AG08395 (cell line): ENCODE measurements at places on chromosomes 1 and 21.
A peak's percentile ranks its signal among the peaks of the same experiment; 100 is the strongest.

DNA sequence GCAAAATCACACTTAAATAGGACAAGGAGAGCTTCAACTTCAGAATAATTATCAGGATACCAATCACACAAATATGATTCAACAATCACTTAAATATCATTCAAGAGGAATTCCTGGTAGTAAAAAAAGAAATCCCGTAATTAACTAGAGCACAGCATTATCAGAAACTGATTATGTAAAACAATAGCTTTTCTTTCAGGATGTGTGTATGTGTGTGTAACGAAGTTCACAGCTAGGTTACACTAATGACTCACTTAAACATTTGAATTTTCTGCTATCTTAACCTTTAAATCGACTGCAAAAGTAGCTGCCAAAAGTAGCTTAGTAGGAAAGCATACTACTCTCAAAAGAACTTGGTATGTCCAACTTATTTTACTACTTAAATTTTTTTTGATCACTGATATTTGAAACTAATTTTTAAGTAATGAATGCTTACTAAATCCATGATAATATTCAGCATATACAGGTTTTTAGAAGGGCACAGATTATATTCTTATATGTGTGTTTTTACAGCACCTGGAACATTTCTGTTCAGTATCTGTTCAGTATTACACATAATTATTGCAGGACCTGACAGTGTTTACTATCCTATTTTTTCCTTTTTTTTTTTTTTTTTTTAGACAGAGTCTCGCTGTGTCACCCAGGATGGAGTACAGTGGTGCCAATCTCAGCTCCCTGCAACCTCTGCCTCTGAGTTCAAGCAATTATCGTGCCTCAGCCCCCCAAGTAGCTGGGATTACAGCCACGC, 4.2 kb downstream of the RERE start:
- no peak for DNase-seq

DNA sequence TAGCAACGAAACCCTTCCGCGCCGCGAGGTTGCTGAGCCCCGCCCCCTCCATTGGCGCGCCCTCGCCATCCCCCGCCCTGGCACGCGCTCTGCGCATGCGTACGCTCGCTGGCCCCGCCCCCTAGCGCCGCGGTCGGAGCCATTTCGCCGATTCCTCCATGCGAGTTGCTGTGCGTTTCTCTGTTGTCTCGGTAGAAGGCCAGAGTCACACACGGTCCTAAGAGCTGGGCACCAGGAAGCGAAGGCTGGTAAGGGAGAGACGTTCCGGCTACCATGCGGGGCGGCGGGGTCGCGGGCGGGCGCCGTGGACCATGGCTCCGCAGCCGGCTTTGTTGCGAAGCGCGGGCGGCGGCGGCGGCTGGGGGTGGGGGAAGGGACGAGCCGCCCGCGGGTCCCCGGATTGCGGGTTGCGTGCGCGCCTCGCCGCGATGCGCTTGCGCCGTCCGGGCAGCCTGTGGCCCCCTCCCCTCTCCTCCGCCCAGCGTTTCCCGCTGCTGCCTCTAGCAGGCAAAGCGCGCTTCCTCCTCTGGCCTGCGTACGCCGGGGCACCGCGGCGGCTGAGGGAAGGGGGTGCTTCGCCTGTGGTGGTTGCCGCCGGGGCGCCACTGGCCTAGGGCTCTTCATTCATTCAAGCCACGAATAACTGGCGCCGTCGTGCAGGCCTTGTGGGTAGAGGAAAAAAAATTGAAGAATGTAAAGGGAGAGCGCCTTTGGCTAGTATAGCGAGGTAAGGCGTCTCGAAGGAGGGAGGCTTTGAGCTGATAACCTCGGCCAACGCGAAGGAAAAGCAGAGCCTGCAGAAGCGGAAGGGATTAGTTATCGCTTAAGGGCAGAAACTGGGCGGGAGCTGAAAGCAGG, at the start of gene DHX9:
Gene DHX9 (plus strand): TSS at position 139 of the 858 bp plus-strand sequence. CDS start 3,220 bp downstream, outside the sequence.
- peak; percentile 99 for DNase-seq

DNA sequence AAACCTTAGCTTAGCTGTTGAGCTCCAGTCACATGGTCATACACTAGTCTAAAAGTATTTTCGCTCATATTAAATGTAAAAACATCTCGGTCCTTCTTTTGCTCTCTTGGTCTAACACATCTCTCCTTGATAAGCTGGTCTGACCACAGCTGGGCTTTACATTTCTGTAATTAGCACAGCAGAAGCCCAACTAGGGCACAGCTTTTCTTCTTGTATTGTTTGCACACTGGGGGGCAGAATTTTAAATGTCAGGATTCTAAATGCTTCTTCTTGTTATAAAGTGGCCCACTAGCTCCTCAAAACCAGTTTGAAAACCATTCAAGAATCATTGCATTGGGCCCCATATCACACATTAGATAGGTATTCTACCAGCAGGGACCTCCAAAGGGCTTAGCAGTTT, 289.1 kb upstream of the PKN2 start:
- DNase-seq = no peak

- no peak for DNase-seq
Measured at GRCh38 chr1:2046174-2046917, 3.9 kb upstream of the PRKCZ start.

- no peak for DNase-seq
Measured at GRCh38 chr21:42403611-42404231, at the start of gene UBASH3A. TSS of gene UBASH3A (plus strand) at chr21:42403902. CDS start at chr21:42403946, 44 bp downstream.

DNA sequence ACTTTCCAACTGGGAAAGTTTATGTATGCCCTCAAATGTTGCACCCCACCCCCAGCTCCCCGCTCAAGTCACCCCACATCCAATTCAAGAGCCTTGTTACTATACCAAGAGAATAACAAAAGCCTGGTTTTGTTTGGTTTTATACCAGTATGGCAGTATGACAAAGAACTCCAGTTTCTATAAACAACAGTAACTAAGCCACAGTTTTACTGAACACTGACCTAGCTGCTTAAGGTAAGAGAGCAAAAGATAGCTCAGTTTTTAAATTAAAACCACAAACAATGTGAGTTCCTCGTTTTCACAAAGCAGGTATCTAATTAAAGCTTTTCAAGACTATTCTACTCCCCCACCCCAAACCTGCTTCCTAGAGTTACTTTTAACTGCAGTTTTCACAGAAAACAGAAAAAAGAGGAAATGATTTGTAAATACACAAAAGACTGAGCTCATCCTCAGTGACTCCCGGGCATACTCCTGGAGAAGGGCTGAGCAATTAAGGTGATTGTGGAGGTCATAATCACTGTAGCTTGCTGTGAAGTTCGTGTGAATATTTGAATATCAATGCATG, 59.3 kb upstream of the LHX8 start:
- no peak for DNase-seq

GRCh38 chr1:212699625-212700222, at the start of gene BATF3:
TSS of gene BATF3 (minus strand) at chr1:212699840. CDS start at chr1:212699762, 78 bp downstream.
- peak; percentile 29 for DNase-seq

DNA sequence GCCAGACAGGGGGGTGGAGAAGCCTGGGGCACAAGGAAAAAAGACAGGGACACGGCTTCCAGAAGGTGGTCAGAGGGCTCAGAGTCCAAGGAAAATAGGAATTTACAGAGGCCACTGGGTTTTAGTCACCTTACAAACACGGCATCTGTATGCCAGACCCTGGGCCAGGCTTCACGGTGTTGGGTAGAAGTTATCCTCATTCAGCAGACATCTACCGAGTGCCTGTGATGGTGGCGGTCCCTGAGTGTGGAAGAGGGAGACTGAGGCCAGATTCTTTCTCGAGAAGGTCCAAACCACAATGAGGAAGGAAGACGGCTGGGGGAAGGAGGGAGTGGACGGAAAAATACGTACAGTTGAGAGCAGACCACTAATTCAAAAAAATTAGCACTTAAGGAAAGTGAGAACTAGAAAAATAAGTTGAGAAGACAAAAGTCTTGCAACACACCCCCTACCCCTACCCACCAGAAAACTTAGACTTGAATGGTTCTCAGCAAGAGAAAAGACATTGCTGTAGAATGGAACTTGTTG, 864 bp upstream of the BTG2 start:
- no peak for DNase-seq

- DNase-seq = no peak
Measured at GRCh38 chr1:22806584-22806983, 95.9 kb downstream of the EPHB2 start.

DNA sequence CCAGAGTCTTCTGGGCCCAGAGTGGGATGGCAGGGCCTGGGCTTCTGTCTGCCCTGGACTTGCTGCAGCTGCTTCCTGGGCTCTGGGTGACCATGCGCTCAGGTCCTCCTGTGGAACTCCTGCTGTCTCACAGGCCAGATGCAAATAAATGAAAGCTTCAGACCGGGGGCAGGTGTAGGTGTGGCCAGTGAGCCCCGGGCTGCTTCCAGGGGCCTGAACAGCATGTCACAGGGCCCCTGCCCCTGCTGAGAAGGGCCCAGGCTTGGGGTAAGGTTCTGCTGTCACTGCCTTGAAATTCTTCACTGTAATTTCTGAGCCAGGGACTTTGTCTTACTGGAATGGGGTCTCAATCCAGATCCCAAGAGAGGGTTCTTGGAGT, 2.5 kb upstream of the PKNOX1 start:
- no peak for DNase-seq

GRCh38 chr1:208581209-208581608, 337.0 kb upstream of the PLXNA2 start:
- no peak for DNase-seq

- no peak for DNase-seq
Measured at GRCh38 chr1:83978056-83978455, 20.9 kb downstream of the TTLL7 start.

GRCh38 chr21:38956856-38957571, 151.3 kb downstream of the ETS2 start:
- DNase-seq = no peak

GRCh38 chr1:181318022-181318857, 165.1 kb upstream of the CACNA1E start:
- no peak for DNase-seq

DNA sequence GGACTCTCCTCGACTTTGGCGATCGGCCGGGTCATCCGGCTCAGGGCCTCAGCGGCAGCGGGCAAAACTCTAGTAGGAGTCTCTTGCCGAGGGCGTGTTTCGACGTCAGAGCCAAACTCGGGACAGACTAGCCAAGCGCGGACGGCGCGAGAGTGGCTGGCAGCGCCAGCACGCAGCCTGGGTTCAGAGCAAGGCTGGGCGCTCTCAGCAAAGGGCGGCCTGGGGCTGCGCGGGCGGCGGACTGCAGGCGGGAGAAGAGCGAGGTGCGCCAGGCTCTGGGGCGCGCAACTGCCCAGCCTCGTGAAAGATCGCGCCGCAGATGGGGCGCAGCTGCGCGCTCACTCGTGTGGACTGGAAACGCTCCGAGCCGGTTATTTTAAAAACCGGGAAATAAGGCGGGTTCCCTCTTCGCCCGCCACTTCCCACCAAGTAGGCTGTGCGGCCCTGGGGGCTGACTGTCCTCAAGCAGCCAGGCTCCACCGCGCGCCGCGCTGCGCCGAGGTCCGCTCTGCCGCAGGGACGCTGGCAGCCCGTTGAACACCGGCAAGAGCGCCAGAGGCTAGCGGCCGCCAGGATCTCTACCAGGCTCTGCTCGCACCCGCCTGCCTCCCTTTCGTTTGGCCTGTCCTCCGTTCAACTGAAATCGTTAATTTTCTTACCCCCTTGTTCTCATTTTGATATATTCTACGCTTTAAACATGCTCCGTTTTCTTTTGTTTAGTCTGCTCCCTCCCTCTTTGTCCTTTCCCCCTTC, 2.4 kb downstream of the ALX3 start:
- DNase-seq = no peak

DNA sequence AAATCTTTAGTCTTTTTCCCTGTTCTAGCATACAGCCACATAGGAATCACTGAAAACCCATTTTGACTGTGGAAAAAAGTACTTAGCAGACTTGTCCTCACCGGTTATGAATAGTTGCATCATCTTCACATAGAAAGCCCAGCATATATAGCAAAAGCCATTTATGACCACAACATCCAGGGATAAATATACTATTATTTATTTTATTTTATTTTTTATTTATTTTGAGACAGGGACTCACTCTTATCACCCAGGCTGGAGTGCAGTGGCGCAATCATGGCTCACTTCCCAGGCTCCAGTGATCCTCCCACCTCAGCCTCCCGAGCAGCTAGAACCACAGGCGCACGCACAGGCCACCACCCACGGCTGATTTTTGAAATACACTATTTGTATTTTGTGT, 175.3 kb downstream of the GALNT2 start:
- DNase-seq = no peak

GRCh38 chr1:92975551-92976232, 14.4 kb upstream of the DIPK1A start:
- no peak for DNase-seq

GRCh38 chr1:25889470-25889869, 14.0 kb upstream of the PAQR7 start:
- no peak for DNase-seq

- peak; percentile 19 for DNase-seq
Measured at GRCh38 chr1:163173121-163173520, 29.6 kb downstream of the RGS5 start.

GRCh38 chr1:87794788-87795614, 466.3 kb downstream of the LMO4 start:
- peak; percentile 43 for DNase-seq

GRCh38 chr1:86965012-86965826, 50.8 kb downstream of the HS2ST1 start:
- DNase-seq = peak; percentile 44

- no peak for DNase-seq
Measured at GRCh38 chr1:153705484-153705883, 22.4 kb upstream of the INTS3 start.

- DNase-seq = peak; percentile 47
Measured at GRCh38 chr1:68321084-68321685, 88.9 kb upstream of the WLS start.

- DNase-seq = no peak
Measured at GRCh38 chr1:214425716-214426425, 125.5 kb downstream of the PTPN14 start.

GRCh38 chr1:171805395-171806115, 24.1 kb downstream of the METTL13 start:
- no peak for DNase-seq

- no peak for DNase-seq
Measured at GRCh38 chr1:25338986-25339385, 852 bp downstream of the TMEM50A start.

DNA sequence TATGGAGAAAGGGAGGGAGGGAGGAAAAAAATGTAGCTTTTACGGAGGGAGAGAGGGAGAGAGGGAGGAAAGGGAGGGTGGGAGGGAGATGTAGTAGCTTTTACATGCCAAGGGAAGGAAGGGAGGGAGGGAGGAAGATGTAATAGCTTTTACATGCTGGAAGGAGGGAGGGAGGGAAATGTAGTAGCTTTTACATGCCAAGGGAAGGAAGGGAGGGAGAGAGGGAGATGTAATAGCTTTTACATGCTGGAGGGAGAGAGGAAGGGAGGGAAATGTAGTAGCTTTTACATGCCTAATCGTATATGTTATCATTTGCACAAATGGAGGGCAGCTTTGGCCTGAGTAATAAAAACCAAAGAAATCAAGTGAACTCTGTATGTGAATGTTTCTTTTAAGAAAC, 35.6 kb downstream of the EEIG2 start:
- no peak for DNase-seq
